ENCODE measurements at places on chromosomes 12 and 14.

- no peak for DNase-seq
Observed at GRCh38 chr12:124872068-124872719, 8.5 kb upstream of the SCARB1 start.

GRCh38 chr12:6854036-6854435, 2.1 kb downstream of the USP5 start:
- DNase-seq = no peak

- DNase-seq = no peak
Observed at GRCh38 chr12:47067176-47067575, 12.2 kb upstream of the PCED1B start.

- peak; percentile 17 for DNase-seq
Observed at GRCh38 chr12:30450872-30451271, 244.8 kb downstream of the IPO8 start.

- DNase-seq = no peak
Observed at GRCh38 chr14:56135001-56135400, 16.8 kb downstream of the PELI2 start.

Measured in hematopoietic multipotent progenitor cell treated with erythropoietin and hydrocortisone succinate and interleukin-3 and kit ligand, for 4 days (in vitro differentiated cells).